Regular cardiac myocyte (primary cell): ENCODE measurements at places on chromosomes 5 and 9. TPM values are rescaled to one million over a fixed set of nuclear protein-coding genes. Genes with fewer than 3 reads are reported as not detected.

The TRPM3 gene
- total RNA-seq, result 1.7 and 3.1 TPM in 2 replicates

The GAS1 gene
- total RNA-seq, result 3.8 and 29.3 TPM in 2 replicates

The SHISAL2B gene
- total RNA-seq, result not detected in 2 replicates

The OR1J1 gene
- not detected in 2 replicates for total RNA-seq

The CCDC192 gene
- total RNA-seq, result not detected in 2 replicates

The DDX4 gene
- total RNA-seq, result 0.28 TPM in 1 of 2 replicates, not detected in the other

The ENTREP1 gene
- total RNA-seq, result 0.28 and 0.38 TPM in 2 replicates

The LTC4S gene
- 0.19 and 1.4 TPM in 2 replicates for total RNA-seq

The LHX3 gene
- under 0.01 TPM in 1 of 2 replicates, not detected in the other for total RNA-seq

The RANBP17 gene
- 11.9 and 18.3 TPM in 2 replicates for total RNA-seq

The DCAF12 gene
- total RNA-seq, result 9.3 and 12.8 TPM in 2 replicates

The CARD9 gene
- total RNA-seq, result 0.56 and 4.6 TPM in 2 replicates

The AMBP gene
- total RNA-seq, result not detected in 2 replicates

The PTGDS gene
- 1.7 TPM in 1 of 2 replicates, not detected in the other for total RNA-seq

The SYK gene
- total RNA-seq, result 0.28 TPM in 1 of 2 replicates, not detected in the other

The DNAI1 gene
- total RNA-seq, result 0.28 TPM in 1 of 2 replicates, not detected in the other

The DNAJB5 gene
- 8.2 and 10.7 TPM in 2 replicates for total RNA-seq

The TTC16 gene
- under 0.01 TPM in 1 of 2 replicates, not detected in the other for total RNA-seq

The ZBTB6 gene
- total RNA-seq, result 15.0 and 15.2 TPM in 2 replicates

The CER1 gene
- total RNA-seq, result not detected in 2 replicates

The WNT8A gene
- total RNA-seq, result not detected in 2 replicates

The SOHLH1 gene
- total RNA-seq, result not detected in 2 replicates

The SLC6A19 gene
- total RNA-seq, result not detected in 2 replicates

The BNC2 gene
- total RNA-seq, result 13.0 and 18.9 TPM in 2 replicates

The HTR1A gene
- total RNA-seq, result not detected in 2 replicates

The TMEM252 gene
- total RNA-seq, result not detected in 2 replicates

The FAM13B gene
- total RNA-seq, result 15.3 and 18.3 TPM in 2 replicates

The BTF3 gene
- 171 and 249 TPM in 2 replicates for total RNA-seq

The CDC20B gene
- 0.19 and 0.56 TPM in 2 replicates for total RNA-seq

The NTNG2 gene
- 0.96 and 2.8 TPM in 2 replicates for total RNA-seq

The PLPPR1 gene
- not detected in 2 replicates for total RNA-seq

The SPATA31E1 gene
- not detected in 2 replicates for total RNA-seq

The GBA2 gene
- total RNA-seq, result 15.2 and 19.9 TPM in 2 replicates
